ENCODE measurements at places on chromosomes 1 and 21.

DNA sequence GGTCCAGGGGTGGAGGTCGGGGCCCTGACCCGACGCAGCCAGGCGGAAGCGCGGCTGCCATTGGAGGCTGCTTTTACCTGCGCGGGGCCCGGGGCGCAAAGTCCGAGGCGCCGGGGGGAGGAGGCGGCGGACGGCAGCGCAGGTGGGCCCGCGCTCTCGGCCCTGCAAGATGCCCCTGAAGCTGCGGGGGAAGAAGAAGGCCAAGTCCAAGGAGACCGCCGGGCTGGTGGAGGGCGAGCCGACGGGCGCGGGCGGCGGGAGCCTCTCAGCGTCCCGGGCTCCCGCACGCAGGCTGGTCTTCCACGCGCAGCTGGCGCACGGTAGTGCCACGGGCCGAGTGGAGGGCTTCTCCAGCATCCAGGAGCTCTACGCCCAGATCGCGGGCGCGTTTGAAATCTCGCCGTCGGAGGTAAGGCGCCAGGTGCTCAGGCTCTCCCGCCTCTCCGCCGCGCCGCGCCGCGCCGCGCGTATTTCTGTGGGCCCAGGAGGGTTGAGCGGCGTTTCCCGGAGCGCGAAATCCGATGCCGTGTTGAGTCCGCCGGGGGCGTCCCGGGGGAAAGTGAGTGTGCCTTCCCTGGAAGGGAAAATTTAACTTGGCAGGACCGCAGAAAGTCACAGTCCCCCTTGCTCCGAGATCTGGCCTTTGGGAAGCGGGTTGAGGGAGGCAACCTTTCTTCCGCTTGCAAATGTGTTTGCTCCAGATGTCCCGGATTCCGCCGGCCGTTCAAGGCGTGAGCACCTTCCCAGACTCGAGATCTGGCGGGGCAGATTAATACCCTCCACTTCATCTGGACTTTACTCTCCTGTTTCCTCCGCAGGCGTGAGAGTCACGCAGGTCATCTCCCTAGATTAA is at the start of gene GIPC2:
TSS of gene GIPC2 (plus strand) at position 41 of the 853 bp plus-strand sequence. CDS start at position 170, 129 bp downstream.
- no peak for DNase-seq

- no peak for DNase-seq
These were observed 48.4 kb upstream of the RAP1A start for GRCh38 chr1:111571239-111571638.

- DNase-seq, result no peak
These were observed 2.3 kb upstream of the NENF start for GRCh38 chr1:212430416-212430815.

DNA sequence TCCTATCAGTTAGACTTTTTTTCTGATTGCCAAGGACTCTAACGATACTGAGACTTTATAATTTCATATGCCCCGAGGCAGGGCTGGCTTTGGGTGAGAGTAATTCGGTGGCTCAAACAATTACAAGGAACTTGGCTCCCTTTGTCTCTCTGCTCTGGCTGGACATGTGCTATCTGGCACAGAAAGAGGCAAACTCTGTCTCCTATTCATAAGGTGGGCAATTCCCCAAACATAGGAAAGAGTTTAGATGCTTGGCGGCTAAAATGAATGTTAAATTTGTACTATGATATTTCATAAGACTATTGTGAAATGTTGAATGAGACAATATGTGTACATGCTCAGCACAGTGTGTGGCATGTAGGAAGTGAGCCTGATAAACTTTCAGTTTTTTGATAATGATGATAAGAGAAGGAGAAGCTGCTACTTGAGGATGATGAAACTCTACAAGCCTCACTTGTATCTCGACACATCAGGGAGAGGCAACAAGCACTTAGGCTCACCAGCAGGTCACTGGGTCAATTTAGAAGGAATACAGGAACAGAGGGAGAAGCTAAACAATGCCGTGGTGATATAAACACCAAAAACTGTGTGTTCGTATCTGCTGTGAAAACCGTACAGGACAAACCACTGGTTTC is 12.6 kb upstream of the NTPCR start:
- DNase-seq, result no peak

GRCh38 chr1:216207154-216207553 is 216.1 kb downstream of the USH2A start:
- no peak for DNase-seq

- no peak for DNase-seq
These were observed 13.8 kb upstream of the PHLDA3 start for GRCh38 chr1:201482755-201483154.

- no peak for DNase-seq
These were observed 42.4 kb upstream of the AK4 start for GRCh38 chr1:65105596-65105995.

GRCh38 chr1:108634521-108634920 is 26.4 kb downstream of the HENMT1 start:
- DNase-seq, result no peak

DNA sequence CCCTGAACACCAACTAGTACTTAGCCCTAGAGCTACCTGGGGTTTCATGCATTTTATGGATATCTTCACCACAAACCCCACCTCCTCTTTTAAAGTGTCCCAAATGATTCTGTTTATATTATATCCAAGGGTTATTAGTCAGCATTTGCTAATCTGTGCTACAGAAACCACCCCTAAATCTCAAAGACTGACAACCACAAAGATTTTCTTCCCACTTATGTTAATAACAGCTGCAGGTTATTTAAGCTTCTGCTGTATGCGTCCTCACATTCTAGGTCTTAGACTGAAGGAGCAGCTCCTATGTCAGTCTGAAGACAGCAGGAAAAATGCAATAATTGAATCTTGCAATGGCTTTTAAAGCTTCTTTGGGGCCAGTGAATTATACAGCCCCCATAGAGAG is 11.2 kb upstream of the PHC2 start:
- no peak for DNase-seq

DNA sequence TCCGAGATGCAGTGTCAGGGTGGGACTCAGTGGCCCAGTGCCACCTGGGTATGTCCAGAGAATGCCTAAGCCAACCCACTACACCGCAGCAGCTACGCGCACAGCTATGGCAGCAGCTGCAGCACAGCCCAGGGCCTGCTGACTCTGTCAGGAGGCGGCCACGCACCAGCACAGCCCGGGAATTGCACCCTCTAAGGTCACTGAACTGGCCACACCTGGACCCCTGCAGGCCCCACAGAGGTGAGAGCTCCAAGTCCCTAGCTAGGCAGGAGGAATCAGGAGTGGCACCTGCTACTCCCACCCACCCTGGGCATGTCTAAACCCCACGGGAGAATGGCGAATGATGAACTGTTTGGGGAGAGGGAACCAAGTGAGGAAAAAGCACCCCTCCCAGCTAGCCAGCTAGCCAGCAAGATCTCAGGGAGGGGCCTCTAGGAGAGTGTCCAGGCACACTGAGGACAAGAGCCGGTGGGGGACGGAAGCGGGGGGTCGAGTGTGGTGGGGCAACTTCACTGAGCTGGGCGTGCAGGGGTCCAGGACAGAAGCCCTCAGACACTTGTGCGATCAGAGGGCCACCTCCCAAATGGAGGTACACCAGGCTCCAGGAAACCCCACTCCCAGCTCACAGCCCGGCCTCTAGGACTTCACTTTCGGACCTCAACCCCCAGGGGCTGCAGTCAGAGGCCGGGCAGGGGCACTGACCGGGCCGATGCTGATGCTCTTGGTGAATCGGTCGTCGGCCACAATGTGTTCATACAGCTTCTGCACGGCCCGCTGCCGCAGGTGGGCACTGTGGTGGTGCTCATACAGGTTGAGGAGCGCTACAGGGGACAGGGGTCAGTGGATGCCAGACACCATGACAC is 13.9 kb downstream of the LSS start:
- no peak for DNase-seq

- DNase-seq, result no peak
These were observed 43.4 kb upstream of the DIPK1A start for GRCh38 chr1:93004566-93005251.

GRCh38 chr1:192442736-192443135 is 125.9 kb downstream of the RGS21 start:
- DNase-seq, result no peak

DNA sequence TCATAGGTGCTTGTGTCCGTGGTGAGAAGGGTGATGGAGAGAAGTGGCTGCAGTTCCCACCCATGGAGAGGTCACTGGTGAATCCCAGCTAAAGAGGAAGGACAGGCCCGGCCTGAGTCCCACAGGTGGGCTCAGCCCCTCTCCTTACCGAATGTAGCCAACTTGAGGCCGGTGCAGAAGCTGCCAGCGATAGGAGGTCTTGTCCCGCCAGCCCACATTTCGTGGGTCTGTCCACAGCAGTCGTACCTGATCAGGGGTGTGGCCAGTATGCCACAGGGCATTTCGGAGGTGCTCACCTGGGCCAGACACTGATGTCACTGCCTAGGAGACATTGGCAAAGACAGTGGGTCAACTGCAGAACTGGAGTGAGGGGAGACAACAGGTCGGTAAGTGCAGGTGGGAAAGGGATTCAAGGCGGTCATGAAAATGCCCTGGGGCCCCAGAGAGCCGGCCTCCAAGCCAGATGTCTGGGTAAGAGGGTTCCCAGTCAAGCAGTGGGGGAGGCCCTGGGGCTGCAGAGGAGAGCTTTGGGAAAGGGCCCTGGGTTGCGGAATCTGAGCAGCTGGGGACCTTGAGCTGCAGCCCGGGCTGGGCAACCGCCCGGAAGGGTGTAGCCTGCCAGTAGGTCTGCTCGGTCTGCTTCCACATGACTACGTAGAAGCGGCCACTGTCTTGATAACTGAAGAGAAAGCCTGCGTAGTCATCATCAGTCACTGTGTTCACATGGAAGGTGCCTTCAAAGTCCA is 10.6 kb downstream of the THBS3 start:
- no peak for DNase-seq

- DNase-seq, result no peak
These were observed 54.5 kb downstream of the PTPRC start for GRCh38 chr1:198693321-198693720.

DNA sequence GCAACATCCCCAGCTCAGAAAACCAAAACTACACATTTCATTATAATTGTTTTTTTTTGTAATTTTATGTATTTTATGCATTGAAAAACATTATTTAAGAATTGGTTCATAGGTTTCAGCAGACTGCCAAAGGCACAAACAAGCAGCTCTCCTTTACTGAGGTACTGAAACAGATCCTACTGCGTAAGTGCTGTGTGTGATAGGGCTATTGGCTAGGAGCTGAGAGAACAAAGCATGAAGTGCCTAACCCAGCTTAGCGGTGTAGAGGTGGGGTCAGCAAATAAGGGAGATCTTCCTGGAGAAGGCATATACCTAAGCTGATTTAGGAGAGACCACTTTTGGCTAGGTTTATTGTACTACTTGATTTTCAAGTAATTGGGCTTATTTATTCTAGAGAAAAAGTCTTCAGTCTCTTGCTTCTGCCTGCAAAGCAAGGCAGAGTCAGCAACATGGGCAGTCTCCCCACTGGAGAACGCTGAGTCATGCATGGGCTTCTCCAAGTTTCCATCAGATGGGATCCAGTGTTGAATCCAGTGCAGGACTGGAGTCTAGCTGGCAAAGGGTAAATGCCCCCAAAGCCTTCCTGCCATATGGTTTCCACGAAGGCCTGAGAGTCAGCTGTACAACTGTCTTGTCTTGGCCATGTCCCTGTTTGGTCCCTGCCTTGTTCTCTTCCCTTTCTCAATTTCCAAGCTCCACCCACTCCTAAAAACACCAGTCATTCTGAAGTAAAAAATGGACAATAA is 18.0 kb upstream of the YTHDF2 start:
- DNase-seq, result no peak
